ENCODE measurements at places on chromosomes 1 and 21.

DNA sequence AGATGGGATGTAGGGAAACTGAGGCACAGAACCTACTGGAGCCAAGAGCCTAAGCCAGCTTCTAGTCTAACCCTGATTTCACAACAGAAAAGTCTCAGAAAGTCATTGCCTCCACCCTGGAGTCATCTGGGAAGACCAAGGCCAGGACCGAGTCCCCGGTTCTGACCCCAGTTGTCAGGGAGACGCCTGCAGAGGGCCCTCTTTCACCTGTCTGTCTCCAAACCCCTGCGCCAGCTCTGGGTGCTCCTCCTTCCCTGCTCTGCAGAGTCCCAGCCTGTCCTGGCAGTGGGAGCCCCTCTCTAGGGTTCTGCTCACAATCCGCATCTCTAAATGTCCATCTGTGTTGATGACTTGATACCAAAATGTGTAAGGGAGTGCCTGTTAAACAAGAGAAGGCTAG, 149.7 kb downstream of the PGBD5 start:
- DNase-seq, result no peak

- no peak for DNase-seq
Observed at GRCh38 chr1:7683521-7683920, 87.6 kb upstream of the VAMP3 start.

DNA sequence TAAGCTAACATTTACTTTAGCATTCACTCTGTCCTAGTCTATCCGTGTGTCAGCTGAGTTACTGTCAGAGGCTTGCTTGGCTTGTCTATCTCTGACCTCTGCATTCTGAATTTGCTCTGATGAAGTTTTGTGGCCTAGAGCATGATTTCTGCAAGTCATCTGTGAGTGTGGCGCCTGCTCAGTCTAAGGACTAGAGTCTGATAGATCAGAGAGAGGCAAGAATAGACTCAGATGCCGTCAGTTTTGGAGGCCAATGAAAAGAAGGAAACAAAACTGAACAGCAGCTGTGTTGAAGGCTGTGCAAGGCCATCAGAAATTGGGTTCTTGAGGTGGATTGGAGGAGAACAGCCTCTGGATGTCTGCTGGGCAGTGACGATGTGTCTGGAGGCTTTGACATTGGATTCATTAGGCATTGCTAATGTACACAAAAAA, 573.1 kb downstream of the USP25 start:
- DNase-seq, result no peak

DNA sequence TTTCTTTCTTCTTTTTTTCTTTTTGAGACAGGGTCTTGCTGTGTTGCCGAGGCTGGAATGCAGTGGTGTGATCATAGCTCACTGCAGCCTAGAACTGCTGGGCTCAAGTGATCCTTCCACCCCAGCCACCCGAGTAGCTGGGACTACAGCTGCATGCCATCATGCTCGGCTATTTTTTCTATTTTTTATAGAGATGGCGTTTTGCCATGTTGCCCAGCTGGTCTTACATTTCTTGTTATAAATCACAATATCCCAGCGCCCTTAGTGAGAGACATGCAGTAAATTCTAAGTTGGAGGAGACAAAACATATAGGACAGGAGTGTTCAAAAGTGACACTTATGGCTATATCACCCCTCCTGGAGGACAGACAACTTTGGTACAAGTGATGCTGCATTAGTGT, 31.3 kb upstream of the ACTN2 start:
- DNase-seq, result no peak

- DNase-seq, result no peak
Observed at GRCh38 chr1:9646037-9646436, 5.5 kb upstream of the PIK3CD start.

GRCh38 chr1:221824025-221824424, 82.1 kb upstream of the DUSP10 start:
- no peak for DNase-seq

GRCh38 chr1:151458802-151459330, 428 bp downstream of the POGZ start:
- peak; percentile 92 for DNase-seq

GRCh38 chr1:19710825-19711611, 46.3 kb downstream of the HTR6 start:
- DNase-seq, result no peak

DNA sequence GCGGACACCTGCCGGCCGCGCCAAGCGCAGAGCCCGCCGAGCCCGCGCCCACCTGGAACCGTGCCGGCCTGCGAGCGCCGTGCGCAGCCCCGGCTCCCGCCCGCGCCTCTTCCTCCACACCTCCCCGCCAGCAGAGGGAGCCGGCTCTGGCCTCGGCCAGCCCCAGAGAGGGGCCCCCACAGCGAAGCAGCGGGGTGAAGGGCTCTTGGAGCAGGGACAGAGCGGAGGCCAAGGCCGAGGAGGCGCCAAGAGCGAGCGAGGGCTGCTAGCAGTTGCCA, 50.1 kb upstream of the KRTAP19-8 start:
- DNase-seq, result no peak

GRCh38 chr1:155860970-155861510, 1.7 kb downstream of the SYT11 start:
- DNase-seq, result no peak

- no peak for DNase-seq
Observed at GRCh38 chr21:33866826-33867225, 48.8 kb downstream of the ATP5PO start.
